ENCODE measurements at places on chromosomes 7 and 10. TPM values are rescaled to one million over a fixed set of nuclear protein-coding genes. Genes with fewer than 3 reads are reported as not detected.
A peak's percentile ranks its signal among the peaks of the same experiment; 100 is the strongest.

GRCh38 chr7:142802301-142802700, 31.5 kb downstream of the PRSS2 start:
- H3K36me3 ChIP-seq: no peaks in the 10 kb centered on the region
- DNase-seq: no peak
- H3K4me1 ChIP-seq: peaks cover 29% of the 10 kb centered on the region
- H3K27ac ChIP-seq: no peak overlapping the region

Gene ZCWPW1
- total RNA-seq: 0.59 TPM

Gene MEIG1
- total RNA-seq: not detected

Gene RBP4
- 0.23 TPM for total RNA-seq

DNA sequence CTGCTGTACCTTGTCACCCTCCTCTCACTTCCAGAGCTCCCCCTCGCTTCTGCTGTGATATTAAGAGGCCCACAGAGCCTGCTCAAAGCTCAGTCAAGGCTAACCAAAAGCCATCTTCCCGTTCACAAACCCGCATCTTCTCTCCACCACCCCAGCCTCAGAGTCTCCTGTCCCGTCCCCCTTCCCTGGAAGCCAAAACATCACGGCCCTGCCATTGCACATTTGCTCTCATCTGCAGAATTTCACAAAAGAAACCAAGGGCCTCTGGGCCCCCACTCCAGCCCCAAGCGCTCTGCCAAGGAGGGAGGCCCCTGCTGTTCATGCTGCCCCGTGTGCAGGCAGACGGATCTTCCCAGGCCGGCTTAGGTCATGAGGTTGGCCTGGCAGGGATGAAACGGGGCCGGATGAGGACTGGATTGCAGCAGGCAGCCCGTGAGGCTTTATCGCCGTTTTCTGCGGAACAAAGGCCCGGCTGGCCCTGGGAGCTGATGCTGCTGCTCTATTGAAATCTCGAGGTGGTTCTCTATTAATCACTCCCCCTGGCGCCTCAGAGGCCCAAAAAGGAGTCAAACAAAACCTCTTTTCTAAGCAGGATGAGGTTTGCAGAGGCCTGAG, 31.6 kb upstream of the FOXK1 start:
- no peaks in the 10 kb centered on the region for H3K4me1 ChIP-seq
- no peak overlapping the region for H3K27ac ChIP-seq
- no peaks in the 10 kb centered on the region for H3K36me3 ChIP-seq
- DNase-seq: peak; percentile 72
- H3K27me3 ChIP-seq: no peaks in the 10 kb centered on the region

DNA sequence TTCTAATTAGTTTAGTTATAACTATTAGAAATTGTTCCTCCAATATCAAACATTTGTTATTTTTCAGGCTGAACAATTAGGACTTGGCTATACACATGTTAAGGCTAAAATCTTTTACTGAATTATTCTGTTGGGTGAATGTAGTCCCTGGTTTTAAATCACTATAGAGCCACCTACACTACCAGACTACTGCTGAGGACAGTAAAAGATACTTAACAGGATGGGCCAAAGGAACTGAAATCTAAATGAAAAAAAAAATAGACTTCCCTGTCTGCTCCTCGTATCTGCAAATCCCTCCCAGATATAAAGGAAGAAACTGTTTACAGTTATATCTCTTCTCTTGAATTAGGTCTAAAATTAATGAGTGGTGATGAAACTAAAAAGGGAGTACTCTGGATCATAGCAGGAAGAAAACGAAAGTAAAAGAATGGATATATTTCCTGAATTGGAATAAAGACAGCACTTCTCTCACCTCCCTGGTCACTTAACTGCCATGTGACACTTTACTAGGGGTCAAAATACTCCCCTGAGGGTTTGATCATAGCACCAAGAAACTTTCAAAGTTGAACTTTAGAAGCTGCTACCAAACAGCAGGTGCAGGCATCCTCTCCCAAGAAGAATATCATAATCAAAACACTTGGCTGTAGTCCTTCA, 12.7 kb downstream of the FBXW4 start:
- no peaks in the 10 kb centered on the region for H3K27me3 ChIP-seq
- H3K27ac ChIP-seq: no peak overlapping the region
- no peaks in the 10 kb centered on the region for H3K4me1 ChIP-seq
- no peak for DNase-seq

GRCh38 chr10:60230892-60231291, 158.8 kb downstream of the ANK3 start:
- no peaks in the 10 kb centered on the region for H3K27me3 ChIP-seq
- H3K4me1 ChIP-seq: no peaks in the 10 kb centered on the region
- no peak overlapping the region for H3K27ac ChIP-seq
- H3K36me3 ChIP-seq: no peaks in the 10 kb centered on the region
- no peak for DNase-seq
- no peak overlapping the region for H3K4me3 ChIP-seq

- H3K4me1 ChIP-seq: no peaks in the 10 kb centered on the region
- DNase-seq: no peak
- H3K27me3 ChIP-seq: no peaks in the 10 kb centered on the region
- no peak overlapping the region for H3K27ac ChIP-seq
- H3K4me3 ChIP-seq: no peak overlapping the region
Observed at GRCh38 chr7:38822549-38822948, 86.4 kb downstream of the VPS41 start.

DNA sequence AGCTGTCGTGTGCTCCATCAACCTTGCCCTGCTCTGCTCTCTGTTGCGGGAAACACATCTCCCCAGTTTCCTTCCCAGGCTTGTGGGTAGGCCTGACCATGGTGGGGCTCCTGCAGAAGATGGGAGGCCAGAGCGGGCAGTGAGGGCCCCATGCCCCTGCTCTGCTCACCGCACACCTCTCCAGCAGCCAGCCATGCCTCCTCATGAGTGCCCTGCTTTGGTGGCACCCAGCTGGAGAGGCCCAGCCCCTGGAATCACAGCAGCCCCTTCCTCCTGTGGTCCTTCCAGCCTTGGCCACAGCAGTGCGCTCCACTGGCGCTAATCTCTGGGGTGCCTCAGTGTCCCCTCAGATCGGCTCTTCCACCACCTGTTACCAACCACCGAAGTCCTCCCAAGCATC, 4.2 kb upstream of the OPN4 start:
- no peak for DNase-seq
- no peaks in the 10 kb centered on the region for H3K27me3 ChIP-seq
- no peak overlapping the region for H3K27ac ChIP-seq
- peaks cover 7% of the 10 kb centered on the region for H3K4me1 ChIP-seq

- no peak overlapping the region for H3K27ac ChIP-seq
- H3K27me3 ChIP-seq: no peaks in the 10 kb centered on the region
- H3K4me1 ChIP-seq: peaks cover 45% of the 10 kb centered on the region
- no peaks in the 10 kb centered on the region for H3K36me3 ChIP-seq
Observed at GRCh38 chr7:28479507-28479947, 67.2 kb downstream of the CREB5 start.

Gene SLC13A1
- total RNA-seq: not detected

Gene AMPH
- total RNA-seq: 9.4 TPM

GRCh38 chr10:21689881-21690280, 155.8 kb downstream of the MLLT10 start:
- H3K36me3 ChIP-seq: no peaks in the 10 kb centered on the region
- H3K4me3 ChIP-seq: no peak overlapping the region
- no peak for DNase-seq
- H3K27me3 ChIP-seq: no peaks in the 10 kb centered on the region
- no peak overlapping the region for H3K27ac ChIP-seq

Gene ADCY1
- 14.6 TPM for total RNA-seq

- no peaks in the 10 kb centered on the region for H3K4me1 ChIP-seq
- H3K27ac ChIP-seq: no peak overlapping the region
- H3K27me3 ChIP-seq: no peaks in the 10 kb centered on the region
- peak; percentile 2 for DNase-seq
Observed at GRCh38 chr10:54159924-54160323, 641.1 kb downstream of the PCDH15 start.

Gene TRIM50
- not detected for total RNA-seq

GRCh38 chr7:10889266-10889898, 84.3 kb upstream of the PHF14 start:
- H3K27ac ChIP-seq: no peak overlapping the region
- H3K27me3 ChIP-seq: no peaks in the 10 kb centered on the region
- DNase-seq: peak; percentile 77
- H3K4me3 ChIP-seq: no peak overlapping the region
- no peaks in the 10 kb centered on the region for H3K36me3 ChIP-seq

GRCh38 chr7:127932496-127932895, 98.7 kb downstream of the LRRC4 start:
- DNase-seq: no peak
- H3K36me3 ChIP-seq: no peaks in the 10 kb centered on the region
- H3K27me3 ChIP-seq: no peaks in the 10 kb centered on the region

DNA sequence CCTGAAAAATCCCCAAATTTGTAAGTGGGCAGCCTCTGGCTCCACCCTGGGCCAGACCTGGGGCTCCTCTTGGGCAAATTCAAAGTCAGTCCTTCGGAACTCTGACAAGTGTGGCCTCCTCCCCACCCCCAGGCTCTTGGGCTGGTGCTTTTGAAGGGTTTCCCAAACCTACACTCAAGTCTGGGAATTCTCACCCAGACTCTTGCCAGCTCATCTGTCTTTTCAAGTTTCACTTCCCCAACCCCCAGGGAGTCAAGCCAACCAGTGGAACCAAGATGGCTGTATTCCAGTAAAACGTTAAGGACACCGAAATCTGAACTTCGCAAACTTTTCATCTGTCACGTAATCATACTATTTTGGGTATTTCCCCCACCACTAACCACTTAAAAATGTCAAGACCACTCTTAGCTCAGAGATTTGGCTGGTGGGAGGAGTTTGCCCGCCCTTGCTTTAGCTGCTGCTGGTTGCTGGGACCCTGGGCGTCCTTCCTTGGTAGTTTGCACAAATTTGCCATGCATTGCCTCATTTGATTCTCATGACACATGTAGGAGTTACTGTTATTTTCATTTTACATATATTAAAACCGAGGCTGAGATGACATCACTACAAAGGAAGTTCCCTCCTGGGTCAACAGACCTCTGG, 1.7 kb upstream of the MYO1G start:
- H3K27ac ChIP-seq: no peak overlapping the region
- peaks cover 7% of the 10 kb centered on the region for H3K4me1 ChIP-seq
- no peak overlapping the region for H3K4me3 ChIP-seq
- H3K27me3 ChIP-seq: no peaks in the 10 kb centered on the region
- no peak for DNase-seq
- peaks cover 37% of the 10 kb centered on the region for H3K36me3 ChIP-seq

DNA sequence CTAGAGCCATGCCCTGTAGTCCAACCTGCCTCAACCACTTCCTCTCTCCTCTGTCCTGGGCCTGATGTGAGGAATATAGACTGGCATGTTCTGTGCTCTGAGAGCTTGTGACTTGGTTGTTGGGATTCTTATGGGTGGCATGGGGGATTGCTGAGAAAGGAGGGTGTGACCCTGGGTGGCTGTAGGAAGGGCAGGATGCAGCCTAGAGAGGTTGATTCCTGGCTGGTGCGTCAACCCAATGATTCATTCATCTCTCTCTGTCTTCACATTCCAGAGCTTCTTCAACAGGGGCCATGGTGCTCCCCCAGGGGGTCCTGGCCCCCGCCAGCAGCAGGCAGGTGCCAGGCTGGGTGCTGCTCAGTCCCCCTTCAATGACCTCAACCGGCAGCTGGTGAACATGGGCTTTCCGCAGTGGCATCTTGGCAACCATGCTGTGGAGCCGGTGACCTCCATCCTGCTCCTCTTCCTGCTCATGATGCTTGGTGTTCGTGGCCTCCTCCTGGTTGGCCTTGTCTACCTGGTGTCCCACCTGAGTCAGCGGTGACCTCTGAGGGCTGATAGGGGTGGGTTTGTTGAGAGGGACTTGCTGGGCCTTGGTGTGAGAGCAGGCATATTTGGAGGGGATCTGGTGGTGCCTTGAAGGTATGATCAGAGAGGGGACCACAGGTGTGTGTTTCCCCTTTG, 2.6 kb downstream of the FAM241B start:
- no peak for DNase-seq
- peaks cover 15% of the 10 kb centered on the region for H3K4me1 ChIP-seq
- no peak overlapping the region for H3K27ac ChIP-seq
- H3K36me3 ChIP-seq: no peaks in the 10 kb centered on the region

DNA sequence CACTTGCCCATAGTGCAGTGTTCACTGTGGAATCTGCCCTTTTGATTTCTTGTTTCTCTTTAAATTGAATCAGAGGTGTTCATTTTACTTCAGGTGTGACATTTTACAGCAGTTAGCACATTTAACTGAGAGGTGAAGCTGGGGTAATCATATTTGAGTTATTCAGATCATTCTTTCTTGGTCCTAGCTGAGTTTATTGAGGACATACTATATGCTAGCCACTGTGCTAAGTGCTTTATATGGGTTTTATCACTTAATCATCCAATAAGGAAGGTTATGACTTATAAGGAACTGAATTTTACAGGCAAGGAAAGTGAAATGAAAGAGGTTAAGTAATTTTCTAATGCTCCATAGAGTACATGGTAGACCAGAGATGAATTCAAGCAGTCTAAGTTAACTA, 79.7 kb downstream of the PON1 start:
- no peak for DNase-seq
- peaks cover 12% of the 10 kb centered on the region for H3K4me1 ChIP-seq
- H3K36me3 ChIP-seq: no peaks in the 10 kb centered on the region
- no peak overlapping the region for H3K27ac ChIP-seq
- no peaks in the 10 kb centered on the region for H3K27me3 ChIP-seq

Gene NPTX2
- 29.9 TPM for total RNA-seq

DNA sequence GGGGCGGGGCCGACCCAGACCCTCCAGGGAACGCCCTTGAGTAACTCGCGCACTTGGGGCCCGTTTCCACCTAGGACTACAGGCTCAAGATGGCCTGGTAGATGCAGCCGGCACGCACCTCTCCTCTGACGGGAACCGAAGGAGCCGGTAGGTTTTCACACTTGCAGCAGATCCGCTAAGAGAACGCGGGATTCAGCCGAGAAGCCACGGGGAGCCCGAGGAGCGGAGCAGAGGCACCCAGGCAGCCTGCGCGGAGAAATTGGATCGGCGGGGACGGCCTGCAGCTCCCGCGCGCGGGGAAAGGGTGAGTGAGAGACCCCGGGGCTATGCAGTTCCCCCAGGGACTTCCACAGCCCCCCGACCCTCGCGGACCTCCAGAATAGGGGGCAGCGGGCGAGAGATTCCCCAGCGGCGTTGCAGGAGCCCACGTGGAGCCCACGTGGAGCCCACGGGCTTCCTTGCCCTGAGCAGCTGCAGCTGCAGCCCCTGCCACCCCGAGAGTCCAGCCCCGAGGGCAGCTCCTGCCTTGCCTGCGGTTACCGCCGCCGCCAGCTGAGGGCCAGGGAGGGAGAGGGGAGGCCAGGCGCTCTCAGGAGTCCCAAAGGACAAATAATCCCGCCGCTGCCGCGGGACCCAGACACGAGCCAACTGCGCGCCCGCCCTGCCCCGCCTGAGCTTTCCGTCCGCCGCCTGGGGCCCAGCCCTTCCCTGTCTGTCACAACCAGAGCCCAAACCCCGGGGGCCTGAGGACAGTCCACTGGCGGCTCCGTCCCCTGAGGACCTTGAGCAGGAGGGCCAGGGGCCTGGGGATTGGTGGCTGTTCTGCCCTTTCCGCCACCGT, 13.1 kb downstream of the IFT22 start:
- peak overlapping the region; percentile 97 for H3K4me3 ChIP-seq
- H3K27ac ChIP-seq: peak overlapping the region; percentile 65
- H3K36me3 ChIP-seq: peaks cover 57% of the 10 kb centered on the region
- peak; percentile 95 for DNase-seq
- H3K27me3 ChIP-seq: no peaks in the 10 kb centered on the region

Gene TUBB8
- 1.4 TPM for total RNA-seq

GRCh38 chr7:129959471-129960203, 6.9 kb upstream of the UBE2H start:
- no peak for DNase-seq
- H3K36me3 ChIP-seq: no peaks in the 10 kb centered on the region
- no peak overlapping the region for H3K4me3 ChIP-seq

Gene PRKCQ
- 27.5 TPM for total RNA-seq
